ENCODE measurements at places on chromosomes 3 and 15.

DNA sequence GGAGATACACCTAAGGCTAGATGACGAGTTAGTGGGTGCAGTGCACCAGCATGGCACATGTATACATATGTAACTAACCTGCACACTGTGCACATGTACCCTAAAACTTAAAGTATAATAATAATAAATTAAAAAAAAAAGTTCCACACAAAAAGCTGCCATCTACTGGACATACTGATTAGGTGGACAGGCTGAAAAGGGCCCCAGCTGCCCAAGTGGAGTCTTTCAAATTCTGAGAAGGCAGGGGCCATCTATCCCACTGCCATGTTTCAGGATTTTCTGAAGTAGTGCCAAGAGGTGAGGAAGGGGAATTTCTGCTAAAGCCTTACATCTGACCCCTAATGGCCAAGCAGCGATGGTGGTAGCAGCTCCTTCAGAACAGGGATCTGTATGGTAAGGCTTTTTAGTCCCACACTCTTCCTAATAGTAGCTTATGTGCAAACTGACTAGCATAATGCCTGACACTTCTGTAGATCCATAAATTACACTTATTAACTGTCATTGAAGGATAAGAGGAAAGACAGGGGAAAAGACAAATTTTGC, 7.7 kb downstream of the FSTL1 start:
- DNase-seq = no peak

DNA sequence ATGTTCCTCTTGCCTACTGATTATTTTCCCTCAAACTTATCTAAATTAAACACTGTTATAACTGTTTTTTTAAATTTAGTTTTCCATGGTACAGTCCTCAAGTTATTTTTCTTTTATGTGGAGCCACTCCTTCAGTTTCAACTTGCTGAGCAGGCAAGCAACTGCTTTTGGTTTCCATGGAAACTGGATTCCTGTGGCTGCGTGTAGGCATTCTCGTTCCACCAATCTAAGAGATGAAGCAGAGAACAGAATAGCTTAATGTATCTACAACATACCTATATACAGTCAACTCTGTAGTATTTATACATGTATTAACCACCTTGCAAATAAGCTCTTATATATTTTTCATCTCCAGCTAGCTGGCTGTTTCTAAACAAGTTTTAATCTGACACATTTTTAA, 25.8 kb upstream of the ANXA2 start:
- no peak for DNase-seq

GRCh38 chr3:149494022-149494758, 19.7 kb downstream of the TM4SF4 start:
- peak; percentile 16 for DNase-seq

- DNase-seq = no peak
Measured at GRCh38 chr3:107929088-107929487, 161.7 kb downstream of the CD47 start.

- DNase-seq = no peak
Measured at GRCh38 chr3:157232141-157232540, 72.2 kb upstream of the CCNL1 start.

GRCh38 chr3:44996556-44996969, 20.5 kb downstream of the EXOSC7 start:
- no peak for DNase-seq

GRCh38 chr15:69666441-69666882, 213.8 kb downstream of the RPLP1 start:
- DNase-seq = no peak
